ENCODE measurements at places on chromosomes 2 and 18.

DNA sequence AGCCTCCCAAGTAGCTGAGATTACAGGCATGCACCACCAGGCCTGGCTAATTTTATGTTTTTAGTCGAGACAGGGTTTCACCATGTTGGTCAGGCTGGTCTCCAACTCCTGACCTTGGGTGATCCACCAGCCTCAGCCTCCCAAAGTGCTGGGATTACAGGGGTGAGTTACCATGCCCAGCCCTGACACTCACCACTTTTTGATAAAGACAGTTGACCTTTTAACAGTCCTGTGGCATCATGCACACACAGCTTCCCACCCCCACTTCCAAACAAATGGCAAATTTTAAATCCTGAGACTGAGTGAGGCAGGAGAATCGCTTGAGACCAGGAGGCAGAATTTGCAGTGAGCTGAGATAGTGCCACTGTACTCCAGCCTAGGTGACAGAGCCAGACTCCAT lies 6.2 kb upstream of the DNAJB2 start:
- DNase-seq = no peak

- DNase-seq = no peak
Observed at GRCh38 chr2:221137385-221137784, 434.7 kb downstream of the EPHA4 start.

DNA sequence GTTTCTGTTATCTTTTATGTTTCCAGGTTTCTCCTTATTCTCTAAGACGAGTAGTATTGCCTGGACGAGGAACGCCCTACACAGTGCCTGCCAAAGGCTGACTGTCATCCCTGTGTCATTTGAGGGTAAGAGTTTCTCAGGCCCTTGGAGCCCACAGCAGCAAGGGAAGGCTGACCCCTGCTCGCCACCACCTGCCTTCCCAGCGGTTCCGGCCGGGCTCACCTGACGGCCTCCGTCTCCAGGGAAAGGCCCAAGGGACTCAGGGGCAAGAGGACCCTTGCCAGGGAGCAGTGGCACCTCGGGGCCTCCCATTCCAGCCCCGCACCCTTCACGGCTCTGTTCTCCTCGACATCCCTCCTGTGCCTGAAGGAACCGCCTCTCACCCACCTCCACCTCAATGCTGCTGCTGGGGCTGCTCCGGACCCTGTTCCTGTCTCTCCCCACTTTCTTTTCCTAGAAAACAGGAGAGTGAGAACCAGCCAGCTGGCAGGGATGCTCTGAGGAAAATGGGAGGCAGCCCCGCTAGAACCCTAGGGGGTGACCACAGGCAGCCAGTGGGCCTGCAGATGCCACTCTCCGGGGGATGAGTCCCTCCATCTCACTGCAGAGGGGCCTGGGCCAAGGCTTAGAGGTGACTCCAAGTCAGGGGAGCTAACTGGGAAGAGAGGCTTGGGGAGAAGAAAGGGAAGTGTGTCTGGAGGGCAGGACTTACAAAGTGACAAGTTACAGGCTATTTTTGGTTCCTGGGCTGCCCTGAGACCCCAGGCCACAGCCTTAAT lies 1.9 kb downstream of the LIMS2 start:
- DNase-seq = no peak

DNA sequence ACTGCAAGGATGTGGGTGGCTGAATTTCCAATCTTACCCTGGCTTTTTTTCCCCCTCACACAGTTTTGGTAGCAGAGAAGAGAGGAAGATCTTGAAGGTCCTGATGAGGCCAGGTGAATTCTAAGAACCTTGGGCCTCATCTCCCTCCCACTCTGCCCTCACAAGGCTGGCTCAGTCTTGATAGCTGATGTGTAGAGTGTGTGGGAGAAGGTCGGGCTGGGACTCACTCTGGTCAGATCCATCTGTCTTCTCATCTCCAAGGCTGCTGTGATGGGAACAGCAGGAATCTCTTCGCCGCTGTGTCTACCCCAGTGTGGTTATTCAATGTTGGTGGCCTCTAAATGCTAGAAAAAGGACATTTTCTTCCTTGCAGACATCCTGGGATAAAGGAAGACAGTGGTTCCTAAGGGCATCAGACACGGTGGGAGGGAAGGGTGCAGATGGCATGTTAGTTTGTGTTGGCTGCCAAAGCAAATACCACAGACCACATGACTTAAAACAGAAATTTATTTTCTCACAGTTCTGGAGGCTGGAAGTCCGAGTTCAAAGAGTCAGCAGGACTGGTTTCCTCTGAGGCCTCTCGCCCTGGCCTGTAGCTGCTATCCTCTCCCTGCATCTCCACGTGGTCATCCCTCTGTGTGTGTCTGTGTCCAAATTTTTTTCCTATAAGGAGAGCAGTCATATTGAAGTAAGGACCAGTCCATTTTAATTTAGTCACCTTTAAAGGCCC lies 37.6 kb upstream of the MGAT4A start:
- DNase-seq = peak; percentile 87

DNA sequence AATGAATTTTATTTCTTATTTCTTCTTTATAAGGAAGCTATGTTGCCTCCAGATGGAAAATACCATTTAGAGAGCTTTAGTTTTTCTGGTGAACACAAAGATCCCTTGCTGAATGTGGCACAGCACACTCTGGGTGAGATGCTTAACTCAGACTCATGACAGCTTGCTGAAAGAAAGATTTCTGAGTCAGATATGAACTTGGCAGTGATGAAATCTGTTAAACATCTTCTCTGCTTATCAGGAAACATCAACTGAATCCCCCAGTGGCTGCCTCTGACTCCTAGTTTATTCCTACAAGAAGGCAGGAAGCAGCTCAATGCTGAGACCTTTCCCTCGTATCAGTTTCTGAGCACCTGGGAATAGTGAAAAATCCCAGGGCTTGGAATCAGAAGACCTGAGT lies 162.8 kb downstream of the OSR1 start:
- DNase-seq = no peak

DNA sequence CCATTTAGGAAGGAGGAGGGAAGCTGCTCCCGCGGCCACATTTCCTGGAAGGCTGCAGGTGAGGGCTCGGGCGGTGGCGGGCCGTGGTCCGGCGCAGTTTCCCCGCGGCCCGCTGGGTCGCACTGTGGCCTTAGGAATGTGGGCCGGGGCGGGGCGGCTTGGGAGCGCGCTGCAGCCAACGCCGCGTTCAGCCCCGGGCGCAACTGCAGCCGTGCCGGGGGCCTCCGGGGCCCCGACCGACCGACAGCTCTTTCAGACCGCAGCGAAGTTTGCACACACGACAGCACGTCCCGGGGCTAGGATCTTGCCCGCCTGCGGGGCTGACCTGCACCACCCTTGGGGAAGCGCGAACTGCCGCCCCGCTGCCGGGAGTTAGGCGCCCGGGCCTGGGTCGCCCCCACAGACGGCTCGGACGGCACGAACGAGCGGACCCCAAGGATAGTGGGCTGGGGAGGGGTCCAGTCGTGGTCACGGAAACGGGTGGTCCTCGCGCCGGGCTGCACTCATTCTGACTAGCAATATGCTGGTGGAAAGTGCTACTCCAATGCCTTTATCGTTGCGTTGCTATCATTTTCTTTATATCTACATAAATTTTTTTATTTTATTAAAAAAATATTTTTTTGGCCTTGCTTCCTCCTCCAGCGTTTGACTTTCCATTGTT lies 69.9 kb upstream of the DLX2 start:
- DNase-seq = peak; percentile 77

DNA sequence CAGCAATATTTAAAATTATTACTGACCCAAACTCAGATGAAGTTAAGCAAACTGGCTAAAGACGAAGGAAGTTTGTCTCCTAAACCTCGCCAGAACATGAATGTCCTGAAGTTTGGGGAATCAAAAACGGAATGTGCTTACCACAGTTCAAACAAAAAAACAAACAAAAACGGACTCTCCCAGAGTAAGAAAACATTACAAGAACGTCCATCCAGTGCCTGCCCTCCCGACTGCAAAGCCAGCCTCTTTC lies 1.1 kb downstream of the KANSL1L start:
- no peak for DNase-seq
